ENCODE measurements at places on chromosomes 4 and X. TPM values are rescaled to one million over a fixed set of nuclear protein-coding genes. Genes with fewer than 3 reads are reported as not detected.

- DNase-seq, result peak; percentile 46
Observed at GRCh38 chrX:18617407-18617750, 54.5 kb downstream of the RS1 start.

DNA sequence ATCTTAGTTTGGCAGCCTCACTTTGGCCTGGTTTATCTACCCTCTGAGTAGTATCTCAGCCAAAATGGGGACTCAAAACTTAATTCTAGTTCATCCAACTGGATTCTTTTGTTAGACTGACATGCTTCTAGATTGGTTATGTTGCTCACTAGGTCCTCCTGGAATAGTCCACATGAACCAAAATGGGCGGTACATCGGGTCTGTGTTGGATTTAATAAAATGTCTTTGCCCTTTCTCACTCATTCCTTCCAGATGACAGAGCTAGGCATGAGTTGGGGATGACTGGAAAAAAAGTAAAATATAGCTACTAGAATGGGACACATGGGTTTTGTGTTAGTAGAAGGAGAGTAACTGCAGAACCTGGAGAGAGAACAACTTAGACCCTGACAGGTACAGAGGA, 247.9 kb downstream of the CCSER1 start:
- DNase-seq, result no peak

The UBE2K gene
- 16.8 TPM for total RNA-seq

- DNase-seq, result no peak
Observed at GRCh38 chr4:70518716-70519115, 347 bp downstream of the AMTN start.

- no peak for DNase-seq
Observed at GRCh38 chr4:16820329-16820728, 78.1 kb downstream of the LDB2 start.

GRCh38 chr4:141330616-141331015, 109.9 kb downstream of the ZNF330 start:
- no peak for DNase-seq

- no peak for DNase-seq
Observed at GRCh38 chr4:16750882-16751642, 147.4 kb downstream of the LDB2 start.

The GYPE gene
- total RNA-seq, result 2.1 TPM

DNA sequence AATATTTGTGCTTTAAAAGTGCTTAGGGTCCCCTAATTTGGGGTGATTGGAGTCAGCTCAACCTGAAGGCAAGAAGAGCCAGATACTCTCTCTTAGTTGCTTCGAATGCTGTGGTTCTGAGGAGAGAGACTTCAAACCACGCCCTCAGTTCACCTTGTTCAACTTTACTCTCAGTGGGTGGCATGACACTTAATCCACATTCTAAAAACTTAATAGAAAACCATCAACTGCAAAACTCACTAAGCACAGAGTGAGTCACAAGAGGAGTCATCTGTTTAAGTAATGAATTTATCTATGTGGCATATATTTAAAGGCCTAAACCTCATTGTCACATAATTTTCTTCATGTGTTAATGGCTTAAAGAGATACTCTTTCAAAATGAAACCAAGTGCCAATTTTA, 99.5 kb upstream of the SLC4A4 start:
- no peak for DNase-seq

GRCh38 chr4:122747883-122748282, 15.4 kb downstream of the BBS12 start:
- no peak for DNase-seq

The USP51 gene
- 1.8 TPM for total RNA-seq

The MSX1 gene
- total RNA-seq, result 11.9 TPM

DNA sequence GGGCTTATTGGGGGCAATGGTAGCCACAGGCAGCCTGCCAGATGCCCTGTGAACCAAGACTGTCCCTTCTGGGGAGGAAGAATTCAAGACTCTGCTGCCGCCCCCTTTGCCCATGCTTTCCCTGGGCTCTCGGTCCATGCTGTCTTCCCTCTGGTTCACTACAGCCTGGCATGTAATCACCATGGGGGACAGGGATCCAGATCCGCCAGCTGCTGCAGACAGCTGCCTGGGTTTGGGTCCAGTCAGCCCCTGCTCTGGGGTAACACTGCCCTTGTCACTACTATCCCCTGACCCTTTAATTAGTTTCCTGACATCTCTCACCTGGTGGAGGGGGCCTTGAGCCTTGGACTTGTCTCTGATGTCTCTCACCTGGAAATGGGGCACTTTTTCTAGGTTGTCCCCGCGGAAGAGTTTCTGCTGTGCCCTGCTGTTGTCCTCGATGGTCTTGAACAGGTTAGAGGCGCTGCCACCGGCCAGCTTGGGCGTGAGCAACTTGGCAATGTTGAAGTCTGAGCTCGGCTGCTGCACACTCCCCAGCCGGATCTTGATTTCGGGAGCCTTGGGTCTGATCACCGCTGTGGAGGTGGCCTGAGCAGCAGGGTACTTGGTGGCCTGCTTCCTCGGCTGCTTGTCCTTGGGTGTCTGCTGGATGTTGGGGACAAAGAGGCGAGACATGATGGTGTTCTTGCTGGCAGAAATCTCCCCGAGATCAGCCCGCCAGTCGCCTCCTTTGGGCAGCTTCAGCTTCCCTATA, 6.4 kb downstream of the C4orf54 start:
- no peak for DNase-seq

- no peak for DNase-seq
Observed at GRCh38 chr4:31655328-31655727, 935.2 kb downstream of the PCDH7 start.

DNA sequence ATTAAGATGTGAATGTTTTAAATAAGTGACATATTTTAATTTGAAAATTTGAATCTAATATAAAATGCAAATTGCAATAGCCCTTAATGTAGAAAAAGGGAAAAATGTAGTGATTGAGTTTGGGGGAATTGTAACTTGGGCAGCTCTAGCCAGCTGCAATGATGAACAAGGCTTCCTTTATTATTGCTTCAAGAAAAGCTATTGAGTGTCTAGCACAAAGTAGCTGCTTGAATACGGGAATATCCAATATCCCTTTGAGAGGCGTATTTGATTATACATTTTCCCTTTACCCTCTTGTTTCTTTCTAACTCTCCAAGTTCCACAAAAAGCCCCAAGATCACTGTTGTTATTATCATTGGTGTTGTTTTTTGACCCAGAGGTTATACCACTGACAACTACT, 21.8 kb downstream of the IL1RAPL1 start:
- no peak for DNase-seq

The F11 gene
- total RNA-seq, result not detected

- DNase-seq, result no peak
Observed at GRCh38 chr4:15147714-15148113, 145.4 kb downstream of the CPEB2 start.

The RIPPLY1 gene
- total RNA-seq, result not detected

- DNase-seq, result no peak
Observed at GRCh38 chrX:72006461-72006860, 95.8 kb downstream of the NHSL2 start.

DNA sequence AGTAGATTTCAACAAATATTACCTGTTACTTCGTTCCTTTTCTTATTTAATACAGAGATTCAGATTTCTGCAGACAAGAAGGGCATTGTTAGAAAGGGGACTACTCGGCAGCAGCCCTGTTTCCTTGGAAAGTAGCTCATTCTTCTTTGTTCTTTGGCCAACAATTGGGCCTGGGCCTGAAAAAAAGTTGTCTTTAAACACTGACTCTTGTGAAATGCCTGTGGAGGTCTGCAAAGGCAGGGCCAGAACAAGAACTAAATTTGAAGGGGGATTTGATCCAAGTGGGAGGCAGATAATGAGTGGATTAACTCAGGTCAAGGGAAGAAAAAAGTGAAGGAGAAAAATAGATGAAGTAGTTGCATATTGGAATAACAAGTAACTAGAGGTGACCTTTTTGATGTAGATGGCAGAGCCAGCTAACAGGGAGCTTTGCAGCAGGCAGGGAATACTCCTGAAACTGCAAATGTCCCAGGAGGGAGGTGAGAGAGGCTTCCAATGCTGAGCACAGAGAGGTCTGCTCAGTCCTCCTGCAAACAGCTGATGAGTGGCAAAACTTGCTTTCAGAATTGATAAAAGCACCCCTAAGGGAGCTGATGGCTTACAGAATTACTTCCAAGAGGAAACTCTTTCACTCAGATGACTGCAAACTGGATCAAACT, 393.2 kb upstream of the HS3ST1 start:
- no peak for DNase-seq

DNA sequence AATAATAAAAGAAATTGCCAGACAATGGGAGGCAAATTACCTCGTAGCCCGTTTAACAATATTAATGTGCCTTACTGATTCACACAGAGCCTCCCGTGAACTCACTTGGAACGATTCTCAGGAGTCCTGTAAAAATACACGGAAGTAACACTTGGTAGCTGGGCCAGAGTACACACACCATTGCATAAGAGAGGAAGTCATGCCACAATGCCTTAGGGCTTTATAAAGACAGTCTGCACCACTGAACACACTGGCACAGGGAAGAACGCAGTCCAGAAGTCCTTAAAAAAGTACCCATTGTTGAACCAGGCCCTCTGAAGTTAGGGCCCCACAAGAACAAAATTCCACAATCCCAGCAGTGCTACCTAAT, 15.1 kb downstream of the SLC2A9 start:
- DNase-seq, result no peak

GRCh38 chrX:121987163-121987562, 939.8 kb downstream of the GLUD2 start:
- DNase-seq, result no peak

GRCh38 chrX:38982370-38982769, 181.1 kb downstream of the MID1IP1 start:
- DNase-seq, result no peak

- DNase-seq, result no peak
Observed at GRCh38 chrX:19686876-19687275, 171.6 kb upstream of the MAP3K15 start.

GRCh38 chrX:115561605-115562479, 868 bp downstream of the PLS3 start:
- DNase-seq, result peak; percentile 55

DNA sequence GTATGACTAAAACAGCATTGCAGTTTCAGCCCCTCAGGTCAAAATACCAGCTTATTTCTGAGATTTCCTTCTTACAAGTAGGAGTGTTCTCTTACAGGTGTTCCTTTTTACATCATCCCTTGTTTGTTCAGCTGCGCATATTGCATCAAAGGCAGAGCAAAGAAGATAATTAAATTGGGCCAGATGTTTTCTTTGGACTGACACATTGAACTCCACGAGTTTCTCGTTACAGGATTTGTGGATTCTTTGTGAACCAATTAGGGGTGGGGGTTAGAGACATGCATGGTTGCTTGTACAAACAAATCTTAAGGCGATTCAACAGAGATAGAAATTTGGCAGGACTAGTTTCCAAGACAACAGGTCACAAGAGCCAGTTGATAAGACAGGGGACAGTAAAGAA, 95.7 kb downstream of the SPANXN4 start:
- DNase-seq, result no peak

The NPNT gene
- not detected for total RNA-seq

The LIMCH1 gene
- total RNA-seq, result 37.4 TPM

The KDR gene
- not detected for total RNA-seq

The CD38 gene
- 0.05 TPM for total RNA-seq

The FAT4 gene
- 37.1 TPM for total RNA-seq

DNA sequence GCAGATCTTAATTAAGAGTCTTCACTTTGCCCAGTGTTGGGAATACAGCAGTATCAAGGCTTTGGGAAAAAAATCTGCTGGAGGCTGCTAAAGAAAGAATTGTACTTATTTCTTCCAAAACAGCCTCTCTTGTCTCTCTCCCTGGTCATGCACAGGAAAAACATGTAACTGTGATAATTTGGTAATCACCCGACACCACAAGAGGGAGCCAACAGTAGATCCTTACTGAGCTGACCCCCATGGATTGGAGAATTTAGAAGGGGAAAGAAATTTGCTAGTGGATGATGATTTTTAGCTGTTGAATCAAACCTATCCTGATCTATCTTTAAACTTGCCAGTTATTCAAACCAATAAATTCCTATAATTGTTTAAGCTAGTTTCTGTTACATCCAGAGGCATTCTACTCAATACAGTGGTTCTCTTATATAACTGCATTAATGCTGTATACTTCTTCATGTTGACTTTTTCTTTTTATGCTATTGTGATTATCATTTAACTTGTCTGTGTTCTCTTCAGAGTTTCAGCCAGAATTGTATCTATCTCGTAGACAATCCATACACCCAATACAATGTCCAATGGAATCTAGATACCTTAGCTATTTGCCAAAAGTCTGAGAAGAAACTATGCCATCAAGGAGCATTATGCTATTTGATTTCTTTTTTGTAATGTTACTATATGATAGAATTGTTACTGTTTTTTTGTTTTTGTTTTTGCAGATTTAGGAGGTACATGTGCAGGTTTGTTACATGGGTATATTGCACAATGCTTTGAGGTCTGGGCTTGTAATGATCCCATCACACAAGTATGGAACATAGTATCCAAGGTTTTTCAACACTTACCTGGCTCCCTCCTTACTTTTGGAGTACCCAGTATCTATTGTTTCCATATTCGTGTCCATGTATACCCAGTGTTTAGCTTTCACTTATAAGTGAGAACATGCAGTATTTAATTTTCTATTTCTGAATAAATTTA, 31.3 kb upstream of the ARHGEF38 start:
- DNase-seq, result no peak

GRCh38 chr4:48653217-48654014, 126.7 kb downstream of the FRYL start:
- DNase-seq, result no peak

- DNase-seq, result no peak
Observed at GRCh38 chr4:146105464-146105863, 70.1 kb upstream of the LSM6 start.

The TLR3 gene
- 1.6 TPM for total RNA-seq

The DCAF4L1 gene
- not detected for total RNA-seq

- no peak for DNase-seq
Observed at GRCh38 chr4:25020236-25020635, 10.5 kb downstream of the LGI2 start.

The DAPP1 gene
- total RNA-seq, result not detected

GRCh38 chr4:126298271-126298670, 983.5 kb downstream of the FAT4 start:
- no peak for DNase-seq

- DNase-seq, result no peak
Observed at GRCh38 chr4:85445050-85445639, 29.8 kb upstream of the ARHGAP24 start.

The HSD17B10 gene
- total RNA-seq, result 196 TPM

The CCDC110 gene
- total RNA-seq, result 0.71 TPM

The ARHGAP24 gene
- 3.4 TPM for total RNA-seq

The GLRA2 gene
- total RNA-seq, result not detected

All from SJSA1 (cell line).